ENCODE measurements at places on chromosomes 16 and 17.

DNA sequence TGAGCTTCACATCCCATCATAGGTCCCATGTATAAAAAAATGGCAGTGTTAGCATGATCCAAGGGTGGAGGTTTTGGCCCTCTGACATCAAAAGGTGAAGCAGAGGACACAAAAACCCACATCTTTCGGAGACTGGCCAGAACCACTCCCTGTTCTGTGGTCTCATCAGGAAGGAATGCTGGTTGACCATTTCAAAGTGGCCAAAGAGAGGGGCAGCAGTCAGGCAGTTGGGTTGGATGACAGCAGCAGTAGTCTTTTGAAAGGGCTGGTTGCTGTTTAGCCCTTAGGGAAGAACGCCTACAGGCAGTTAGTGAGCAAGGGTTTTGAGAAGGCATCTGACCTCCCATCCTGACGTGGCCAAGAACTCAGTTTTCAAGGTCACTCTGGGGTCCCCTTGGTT lies 40.5 kb downstream of the LCMT1 start:
- peaks cover 2% of the 10 kb centered on the region for H3K4me1 ChIP-seq
- no peaks in the 10 kb centered on the region for H3K27me3 ChIP-seq
- H3K27ac ChIP-seq = no peak overlapping the region
- peaks cover 11% of the 10 kb centered on the region for H3K36me3 ChIP-seq
- DNase-seq = no peak

GRCh38 chr16:13968835-13969234 lies 48.9 kb downstream of the ERCC4 start:
- H3K27ac ChIP-seq = no peak overlapping the region
- DNase-seq = no peak
- H3K4me1 ChIP-seq = no peaks in the 10 kb centered on the region
- no peak overlapping the region for H3K4me3 ChIP-seq
- H3K36me3 ChIP-seq = no peaks in the 10 kb centered on the region

GRCh38 chr17:64491034-64491860 lies 5.6 kb downstream of the POLG2 start:
- peaks cover 1% of the 10 kb centered on the region for H3K4me1 ChIP-seq
- H3K27me3 ChIP-seq = no peaks in the 10 kb centered on the region
- H3K27ac ChIP-seq = no peak overlapping the region

GRCh38 chr16:27217256-27217655 lies 13.9 kb downstream of the KDM8 start:
- no peak for DNase-seq
- H3K27ac ChIP-seq = no peak overlapping the region
- H3K27me3 ChIP-seq = no peaks in the 10 kb centered on the region
- H3K36me3 ChIP-seq = peaks cover 11% of the 10 kb centered on the region
- H3K4me1 ChIP-seq = peaks cover 2% of the 10 kb centered on the region

DNA sequence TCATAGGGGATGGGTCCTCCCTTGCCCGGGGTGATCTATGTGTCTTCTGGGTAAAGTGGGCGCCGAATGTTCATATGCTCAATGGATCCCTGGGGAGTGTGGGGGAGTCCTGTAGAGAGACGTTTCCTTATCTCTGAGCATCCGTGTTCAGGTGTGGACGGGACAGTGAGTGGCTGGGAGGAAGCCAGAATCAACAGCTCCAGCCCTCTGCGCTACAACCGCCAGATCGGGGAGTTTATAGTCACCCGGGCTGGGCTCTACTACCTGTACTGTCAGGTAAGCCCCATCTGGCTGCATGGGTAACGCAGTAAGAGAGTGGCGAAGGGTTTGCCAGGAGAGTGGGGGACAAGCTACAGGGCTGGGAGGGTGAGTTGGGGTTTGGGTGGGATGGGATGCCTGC lies 1.9 kb upstream of the TNFSF13 start:
- no peaks in the 10 kb centered on the region for H3K36me3 ChIP-seq
- H3K4me1 ChIP-seq = peaks cover 17% of the 10 kb centered on the region
- H3K27ac ChIP-seq = no peak overlapping the region

DNA sequence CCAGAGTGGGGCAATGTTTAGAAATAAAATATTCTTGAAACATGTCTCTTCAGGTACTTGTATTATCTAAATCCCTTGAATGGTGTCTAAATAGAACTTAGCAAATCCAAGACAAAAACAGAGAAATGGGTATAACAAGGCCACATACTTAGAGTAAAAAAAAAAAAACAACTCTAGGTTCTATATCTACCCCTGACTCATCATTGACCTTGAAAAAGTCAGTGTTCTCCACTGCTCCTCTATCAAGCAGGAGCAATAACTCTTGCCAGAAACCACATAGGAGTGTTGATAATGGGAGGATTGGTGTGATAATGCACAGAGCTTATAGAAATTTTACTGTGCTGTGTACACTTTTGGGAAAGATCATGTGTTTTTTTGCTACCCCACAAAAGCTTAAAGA lies 296.6 kb upstream of the PMFBP1 start:
- no peaks in the 10 kb centered on the region for H3K36me3 ChIP-seq
- no peak for DNase-seq
- H3K4me3 ChIP-seq = no peak overlapping the region
- H3K27ac ChIP-seq = no peak overlapping the region
- peaks cover 9% of the 10 kb centered on the region for H3K4me1 ChIP-seq
- no peaks in the 10 kb centered on the region for H3K27me3 ChIP-seq

- H3K4me1 ChIP-seq = peaks cover 10% of the 10 kb centered on the region
- no peaks in the 10 kb centered on the region for H3K27me3 ChIP-seq
- no peak for DNase-seq
- peaks cover 17% of the 10 kb centered on the region for H3K36me3 ChIP-seq
Observed at GRCh38 chr17:17131839-17132238, 74.3 kb downstream of the PLD6 start.

GRCh38 chr16:85437166-85438052 lies 175.7 kb upstream of the GSE1 start:
- H3K36me3 ChIP-seq = no peaks in the 10 kb centered on the region
- no peaks in the 10 kb centered on the region for H3K27me3 ChIP-seq

DNA sequence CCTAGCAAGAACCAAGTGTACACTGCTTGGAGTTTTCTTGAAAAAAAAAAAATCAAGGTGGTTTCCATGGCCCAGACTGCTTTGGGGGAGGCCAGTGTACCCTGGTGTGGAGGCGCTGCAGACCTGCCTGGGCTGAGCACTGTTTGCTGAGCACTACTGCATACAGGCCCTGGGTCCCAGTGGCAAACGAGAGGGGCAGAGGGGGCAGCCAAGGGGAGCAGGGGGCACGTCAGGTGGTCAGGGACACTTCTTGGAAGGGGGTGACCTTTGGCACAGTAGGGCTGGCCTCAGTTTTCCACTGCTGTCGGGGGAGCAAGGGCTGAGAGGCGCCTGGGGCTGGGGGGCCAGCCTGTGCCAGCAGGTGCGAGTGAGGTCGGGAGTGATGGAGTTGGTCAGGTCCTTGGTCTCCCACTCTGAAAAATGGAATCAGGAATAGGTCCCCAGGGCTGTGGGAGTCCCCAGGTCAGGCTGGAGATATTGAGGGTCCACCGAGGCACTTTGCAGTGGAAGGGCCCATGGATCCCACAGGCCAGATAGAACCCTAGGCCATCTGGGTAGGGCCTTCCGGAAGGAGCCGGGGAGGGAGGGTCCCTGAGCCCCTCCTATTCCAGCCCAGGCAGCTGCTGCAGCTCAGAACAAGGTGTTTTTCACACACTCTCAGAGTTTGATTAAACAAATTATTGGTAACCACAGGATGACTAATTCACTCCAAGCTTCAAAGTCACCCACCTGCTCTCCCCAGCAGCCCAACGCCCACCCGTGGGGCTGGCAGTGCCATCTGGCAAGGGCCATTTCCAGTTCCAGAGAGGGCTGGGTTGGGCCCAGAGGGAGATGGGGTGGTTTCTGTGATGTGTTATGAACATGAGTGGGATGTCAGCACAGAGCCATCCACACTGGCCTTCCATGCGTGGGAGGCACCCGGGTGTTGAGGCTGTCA lies 3.5 kb downstream of the ZFPM1 start:
- H3K27ac ChIP-seq = no peak overlapping the region
- H3K36me3 ChIP-seq = no peaks in the 10 kb centered on the region
- no peak for DNase-seq
- peaks cover 47% of the 10 kb centered on the region for H3K27me3 ChIP-seq

DNA sequence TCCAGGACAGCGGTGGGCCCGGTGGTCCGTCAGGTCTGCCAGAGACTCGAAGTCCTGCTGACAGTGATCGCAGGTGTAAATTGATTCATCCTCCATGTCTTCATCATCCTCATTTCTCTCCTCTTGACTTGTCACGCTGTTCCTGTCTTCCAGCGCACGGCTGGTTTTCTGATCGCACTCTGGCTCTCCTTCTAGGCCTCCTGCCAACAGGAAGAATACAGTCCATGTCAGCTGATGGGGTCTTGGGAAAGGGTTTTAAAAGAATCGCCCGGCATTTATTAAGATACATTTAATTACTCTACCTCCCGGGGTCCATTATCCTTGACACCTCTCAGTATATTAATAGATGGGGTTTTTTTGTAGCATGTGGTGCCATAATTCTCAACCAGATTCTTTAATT lies 125.1 kb downstream of the ZNF423 start:
- no peak overlapping the region for H3K4me3 ChIP-seq
- no peak for DNase-seq
- no peaks in the 10 kb centered on the region for H3K4me1 ChIP-seq
- H3K36me3 ChIP-seq = peaks cover 73% of the 10 kb centered on the region

- peaks cover 11% of the 10 kb centered on the region for H3K27me3 ChIP-seq
- DNase-seq = no peak
- H3K36me3 ChIP-seq = no peaks in the 10 kb centered on the region
- H3K27ac ChIP-seq = no peak overlapping the region
Observed at GRCh38 chr16:27918755-27919154, 144.8 kb downstream of the GSG1L start.

- no peaks in the 10 kb centered on the region for H3K36me3 ChIP-seq
- H3K4me3 ChIP-seq = no peak overlapping the region
- no peak for DNase-seq
- H3K4me1 ChIP-seq = no peaks in the 10 kb centered on the region
- no peaks in the 10 kb centered on the region for H3K27me3 ChIP-seq
Observed at GRCh38 chr16:50121721-50122445, 31.2 kb upstream of the TENT4B start.

DNA sequence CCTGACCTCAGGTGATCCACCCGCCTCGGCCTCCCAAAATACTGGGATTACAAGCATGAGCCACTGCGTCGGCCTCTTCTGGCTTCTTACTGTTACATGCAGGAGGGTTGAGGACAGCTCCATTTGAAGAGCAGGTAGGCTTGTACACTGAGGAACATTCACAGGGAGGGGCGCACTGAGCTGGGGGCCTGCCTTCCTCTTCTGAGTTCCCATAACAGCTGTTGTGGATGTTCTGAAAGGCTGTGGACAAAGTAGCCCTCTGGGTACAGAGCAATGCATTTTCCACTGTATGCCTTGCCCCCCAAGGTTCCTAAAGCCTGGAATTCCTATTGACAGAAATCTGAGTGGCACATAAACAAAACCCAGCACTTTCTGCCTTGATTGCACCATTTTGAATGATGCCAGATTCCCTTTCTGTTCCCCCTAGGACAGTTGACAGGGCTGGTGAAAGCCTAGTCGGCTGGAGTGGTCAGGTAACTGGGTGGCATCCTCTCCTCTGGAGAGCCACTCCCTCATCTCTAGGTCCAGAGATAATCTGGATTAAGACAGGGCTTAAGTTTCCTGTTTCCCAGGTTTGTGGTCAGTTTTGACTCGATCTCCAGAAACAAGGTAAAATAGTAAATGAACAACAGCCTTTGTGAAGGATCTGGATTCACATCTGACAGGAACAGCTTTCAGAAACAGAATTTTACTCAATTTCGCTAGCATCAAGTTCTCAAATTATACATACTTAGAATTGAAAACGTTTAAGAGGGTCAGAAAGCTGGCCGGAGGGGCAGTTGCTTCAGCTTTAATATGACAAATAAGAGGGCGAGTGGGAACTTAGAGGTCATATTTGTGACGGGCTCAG lies 1.3 kb upstream of the CDK5R1 start:
- H3K36me3 ChIP-seq = peaks cover 22% of the 10 kb centered on the region
- H3K4me3 ChIP-seq = no peak overlapping the region
- no peak overlapping the region for H3K27ac ChIP-seq
- DNase-seq = no peak
- H3K27me3 ChIP-seq = no peaks in the 10 kb centered on the region

DNA sequence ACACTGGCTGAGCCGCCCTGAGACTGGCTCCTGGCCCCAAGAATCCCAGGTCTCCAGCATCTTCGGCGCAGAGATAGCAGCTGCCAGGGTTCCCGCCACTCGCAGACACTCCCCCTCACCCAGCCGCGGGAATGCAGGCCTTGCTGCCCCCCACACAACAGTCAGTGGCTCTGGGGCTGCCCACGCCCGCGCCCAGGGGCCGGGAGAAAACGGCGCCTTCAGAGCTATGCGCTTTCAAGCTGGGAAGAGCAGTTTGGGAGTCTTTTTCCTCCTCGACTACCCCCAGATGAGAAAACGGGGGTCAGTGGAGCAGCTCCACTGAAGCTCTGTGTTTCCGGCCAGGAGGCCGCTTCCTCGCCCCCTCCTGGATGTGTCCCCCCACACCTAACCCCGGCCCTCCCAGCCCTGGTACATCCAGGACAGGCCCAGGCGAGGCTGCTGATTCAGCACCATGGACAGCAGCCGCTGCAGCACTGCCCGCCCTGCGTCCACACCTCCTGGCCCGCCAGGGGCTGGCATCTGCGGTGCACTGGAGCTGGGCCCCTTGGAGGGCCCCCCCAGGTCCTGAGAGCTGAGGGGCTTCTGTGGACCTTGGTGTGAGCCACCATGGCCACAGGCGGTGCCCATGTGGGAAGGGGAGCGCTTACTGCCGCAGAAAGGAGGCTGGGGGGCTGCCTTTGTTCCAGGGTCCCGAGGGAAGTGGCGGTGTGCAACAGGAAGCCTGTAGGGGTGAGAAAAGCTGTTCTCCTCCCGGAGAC lies 35.7 kb downstream of the CACNA1H start:
- H3K36me3 ChIP-seq = peaks cover 7% of the 10 kb centered on the region
- H3K4me3 ChIP-seq = no peak overlapping the region
- no peaks in the 10 kb centered on the region for H3K27me3 ChIP-seq

GRCh38 chr17:5630434-5630833 lies 46.1 kb upstream of the NLRP1 start:
- H3K4me1 ChIP-seq = no peaks in the 10 kb centered on the region
- no peaks in the 10 kb centered on the region for H3K36me3 ChIP-seq
- peaks cover 2% of the 10 kb centered on the region for H3K27me3 ChIP-seq
- H3K4me3 ChIP-seq = no peak overlapping the region

DNA sequence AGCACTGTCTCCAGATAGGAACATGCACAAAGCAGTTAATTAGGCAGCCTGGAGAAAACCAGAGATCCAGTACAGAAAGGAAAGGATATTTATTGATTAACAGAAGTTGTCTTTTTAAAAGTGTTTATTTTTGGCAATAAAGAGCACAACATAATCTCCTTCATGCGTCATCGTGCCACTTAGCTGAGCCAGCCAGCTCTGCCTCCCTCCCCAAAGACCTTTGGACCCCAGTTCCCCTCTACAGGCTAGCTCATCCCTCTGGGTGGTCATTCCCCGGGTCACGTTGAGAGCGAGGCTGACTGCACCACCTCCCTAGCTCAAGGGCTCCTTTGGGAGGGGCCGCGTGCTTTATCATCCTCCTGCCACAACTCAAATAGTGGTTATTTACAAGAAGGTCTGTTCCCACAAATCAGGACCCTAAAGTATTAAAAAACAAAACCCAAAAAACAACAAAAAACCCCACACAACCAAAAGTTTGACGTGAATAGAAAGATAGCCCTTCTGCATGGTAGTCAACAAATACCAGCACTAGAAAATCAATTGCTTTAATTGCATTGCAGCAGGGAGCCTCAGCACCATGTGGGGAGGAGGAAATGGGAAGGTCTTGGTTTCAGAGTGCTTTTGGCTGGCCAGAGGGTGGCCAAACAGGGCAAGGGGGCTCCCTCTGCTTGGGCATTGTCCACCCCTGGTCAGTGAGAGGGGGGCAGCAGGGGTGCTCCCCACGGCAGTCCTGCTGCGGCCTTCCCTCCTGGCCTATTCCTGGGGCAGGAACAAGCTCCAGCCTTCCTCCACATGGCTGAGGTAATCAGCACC lies 9.6 kb downstream of the POLR2C start:
- peaks cover 70% of the 10 kb centered on the region for H3K36me3 ChIP-seq
- no peaks in the 10 kb centered on the region for H3K27me3 ChIP-seq
- no peak for DNase-seq
- no peak overlapping the region for H3K27ac ChIP-seq

Measured in neuronal stem cell (in vitro differentiated cells).